ENCODE measurements at places on chromosomes 2 and 18.

- DNase-seq = no peak
Measured at GRCh38 chr2:60317844-60318243, 235.6 kb downstream of the BCL11A start.

GRCh38 chr18:8471372-8471771 lies 137.9 kb upstream of the RAB12 start:
- DNase-seq = no peak

DNA sequence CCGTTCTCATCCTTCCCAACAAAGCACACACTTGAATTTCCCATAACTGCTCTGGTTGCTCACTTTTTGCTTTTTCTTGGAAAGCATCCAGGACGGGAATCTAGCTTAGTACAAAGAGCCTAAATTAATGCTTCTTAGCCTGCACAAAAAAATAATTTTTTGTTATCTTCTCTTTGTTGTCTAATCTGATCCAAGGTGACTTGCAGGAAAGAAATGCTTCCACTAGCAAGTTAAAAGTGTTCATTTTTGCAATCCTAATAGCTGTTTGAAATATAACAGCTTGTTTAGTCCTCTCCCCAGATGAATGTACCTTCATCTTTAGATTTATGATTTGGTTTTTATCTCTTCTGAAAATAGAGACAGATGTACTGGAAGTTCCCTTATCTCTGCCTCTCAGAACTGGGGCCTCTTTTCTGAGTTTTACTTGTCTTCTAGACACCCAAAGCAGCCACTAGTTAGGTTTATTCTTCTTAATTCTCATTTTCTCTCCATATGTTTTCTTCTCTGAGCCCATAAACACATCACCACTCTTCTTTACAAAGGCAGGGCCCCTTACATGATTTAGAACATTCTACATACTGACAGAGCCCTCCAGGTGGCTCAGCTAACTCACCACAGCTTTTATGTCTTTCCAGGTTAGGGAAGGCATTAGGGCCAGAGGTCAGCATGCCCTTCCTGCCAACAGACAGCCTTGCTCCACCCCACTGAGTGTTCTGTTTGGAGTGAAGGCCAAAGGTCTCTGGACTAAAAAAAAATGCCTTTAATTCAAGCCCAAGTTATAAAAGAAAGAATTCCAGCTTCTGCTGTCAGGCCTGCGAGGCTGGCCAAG lies 74.7 kb upstream of the MAP4K3 start:
- no peak for DNase-seq

DNA sequence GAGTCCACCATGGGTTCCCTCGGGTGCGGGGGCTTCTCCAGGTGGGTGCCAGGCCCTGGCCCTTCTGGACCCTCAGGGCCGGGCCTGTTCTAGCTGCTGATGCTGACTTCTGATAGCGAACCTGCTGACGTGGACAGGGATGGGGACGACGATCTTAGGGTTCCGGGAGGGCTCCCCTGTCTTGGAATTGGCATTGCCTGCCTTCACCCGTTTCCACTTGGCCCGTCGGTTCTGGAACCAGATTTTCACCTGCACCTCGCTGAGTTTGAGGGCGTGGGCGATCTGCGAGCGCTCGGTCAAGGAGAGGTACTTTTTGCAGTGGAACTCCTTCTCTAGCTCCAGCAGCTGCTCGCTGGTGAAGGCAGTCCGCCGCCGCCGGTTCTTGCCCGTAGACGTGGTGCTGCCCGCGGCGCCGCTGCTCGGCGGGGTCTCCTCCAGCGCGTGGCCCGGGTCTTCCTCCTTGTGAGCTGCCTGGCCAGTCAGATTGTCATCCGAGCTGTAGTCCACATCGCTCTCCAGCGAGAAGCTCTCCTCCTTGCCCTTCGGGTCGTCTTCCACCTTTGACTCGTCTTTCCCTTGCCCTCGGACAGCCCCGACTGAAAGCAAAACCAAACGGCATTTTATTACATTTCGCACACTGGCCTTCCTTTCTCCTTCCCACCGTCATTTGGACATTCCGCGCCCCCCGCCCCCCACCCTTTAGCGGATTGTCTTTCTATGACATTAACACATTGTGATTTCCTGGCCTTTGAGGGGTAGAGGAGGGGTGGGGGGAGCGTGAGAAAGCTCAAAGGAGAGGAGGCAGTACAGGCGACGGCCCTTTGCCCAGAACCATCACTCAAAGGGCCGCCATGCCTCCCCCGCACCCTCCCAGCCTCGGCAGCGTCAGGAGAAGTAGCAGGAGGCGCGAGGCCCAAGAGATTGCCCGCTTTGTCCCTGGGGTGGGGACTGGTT lies 2.1 kb downstream of the GBX2 start:
- no peak for DNase-seq

Measured in activated CD8-positive, alpha-beta memory T cell treated with anti-CD3 and anti-CD28 coated beads for 24 hours (primary cell).